ENCODE measurements at places on chromosomes 13 and 19.

GRCh38 chr19:11203194-11204075 is 6.1 kb upstream of the KANK2 start:
- DNase-seq: no peak

GRCh38 chr19:51107406-51108065 is 673 bp downstream of the CTU1 start:
- DNase-seq: no peak

DNA sequence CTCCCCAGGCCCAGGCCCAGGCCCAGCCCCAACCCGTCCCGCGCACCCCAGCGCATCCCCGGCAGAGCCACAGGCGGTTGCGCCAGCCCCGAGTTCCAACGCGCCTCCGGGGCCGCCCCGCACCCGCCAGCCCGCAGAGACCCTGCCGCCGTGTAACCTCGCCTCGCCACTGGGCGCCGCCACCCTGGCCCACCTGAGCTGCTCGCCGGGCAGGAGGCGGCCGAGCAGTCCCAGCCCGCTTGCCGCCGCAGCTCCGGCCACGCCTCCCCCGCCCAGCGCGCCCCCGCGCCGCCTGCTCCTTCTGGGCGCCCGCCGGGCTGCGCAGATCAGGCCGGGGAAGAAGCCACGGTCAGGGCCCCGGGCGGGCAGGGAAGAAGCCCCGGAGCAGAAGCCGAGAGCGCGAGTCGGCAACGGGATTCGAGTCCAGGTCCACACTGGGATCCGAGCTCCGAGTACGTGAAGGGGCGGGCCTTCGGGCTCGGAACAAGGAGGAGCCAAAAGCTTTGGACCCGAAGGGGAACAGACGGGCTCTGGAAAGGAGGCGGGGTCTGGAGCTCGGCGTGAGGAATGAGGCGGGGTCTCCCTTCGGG is at the start of gene MBOAT7:
TSS of gene MBOAT7 (minus strand) at position 436 of the 590 bp plus-strand sequence. CDS start 1,072 bp downstream, outside the sequence.
- no peak for DNase-seq

- peak; percentile 90 for DNase-seq
Measured at GRCh38 chr19:6021878-6022569, 44.1 kb upstream of the RANBP3 start.

- DNase-seq: no peak
Measured at GRCh38 chr13:66427458-66427861, 802.7 kb downstream of the PCDH9 start.

DNA sequence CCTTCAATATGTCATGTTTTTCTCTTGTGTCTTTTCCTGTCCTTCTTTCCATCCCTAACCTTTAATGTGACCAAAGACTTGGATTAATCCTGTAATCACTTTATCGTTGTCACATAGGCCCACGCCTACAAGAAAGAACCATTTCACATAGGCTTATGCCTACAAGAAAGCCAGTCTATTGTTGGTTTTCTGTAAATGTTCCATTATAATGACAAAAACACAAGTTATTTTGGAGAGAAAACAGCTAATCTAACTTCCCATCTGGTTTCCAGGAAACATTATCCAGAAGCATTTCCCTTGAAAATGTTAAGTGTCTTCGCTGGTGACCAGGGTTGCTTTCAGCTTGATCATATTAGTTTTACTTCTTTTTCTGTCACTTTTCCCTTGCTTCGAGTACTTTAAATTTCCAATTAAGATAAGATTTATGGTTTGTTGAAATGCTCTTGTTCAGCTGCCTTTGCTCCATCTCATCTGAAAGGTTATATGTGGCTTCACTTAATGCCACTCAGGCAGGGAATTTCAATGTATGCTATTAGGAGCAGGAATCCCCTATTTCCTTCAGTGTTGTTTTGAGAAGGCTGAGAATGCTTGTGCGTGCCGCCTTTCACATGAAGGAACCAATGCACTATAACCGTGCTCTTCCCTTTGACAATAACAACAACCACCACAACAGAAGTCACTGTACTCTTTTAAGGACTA is 708.2 kb downstream of the EFNB2 start:
- DNase-seq: no peak

- no peak for DNase-seq
Measured at GRCh38 chr19:12092956-12093355, 28.4 kb downstream of the ZNF844 start.

DNA sequence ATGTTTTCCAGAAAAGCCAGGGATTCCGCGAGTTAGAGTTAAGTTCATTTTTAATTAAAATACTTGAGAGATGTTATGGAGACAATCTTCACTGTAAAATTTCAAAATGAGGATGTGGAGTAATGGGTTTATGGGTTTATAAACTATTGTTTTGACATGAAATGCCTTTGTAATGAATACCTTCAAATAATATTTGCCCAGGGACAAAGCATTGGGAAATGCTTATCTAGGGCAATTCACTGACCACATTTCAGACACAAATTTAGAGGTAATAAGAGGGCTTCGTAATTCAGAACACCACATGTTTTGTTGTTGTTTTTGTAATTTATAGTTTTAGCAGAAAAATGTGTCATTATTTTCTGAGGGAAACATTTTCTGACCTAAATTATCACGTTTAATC is 241.1 kb upstream of the ATXN8OS start:
- DNase-seq: no peak

GRCh38 chr13:36294096-36294495 is 3.5 kb downstream of the CCDC169 start:
- DNase-seq: no peak

DNA sequence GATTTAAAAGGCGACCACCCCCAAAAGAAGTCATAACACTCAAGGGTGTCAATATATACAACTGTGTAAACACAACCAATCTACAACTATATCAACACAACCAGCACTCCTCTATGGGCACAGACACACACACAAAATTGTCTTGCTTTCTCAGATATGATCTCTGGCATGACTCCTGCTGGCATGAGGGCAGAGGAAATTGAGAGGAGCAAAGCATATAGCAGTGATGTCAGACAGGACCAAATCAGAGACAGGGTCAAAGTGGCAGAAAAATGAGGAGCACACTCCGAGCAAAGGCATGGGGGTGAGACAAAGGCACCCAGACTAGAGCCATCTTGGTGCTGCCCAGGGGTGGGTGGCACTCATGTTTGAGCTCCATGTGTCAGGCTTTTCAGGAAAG is 9.6 kb downstream of the IRGQ start:
- DNase-seq: no peak

DNA sequence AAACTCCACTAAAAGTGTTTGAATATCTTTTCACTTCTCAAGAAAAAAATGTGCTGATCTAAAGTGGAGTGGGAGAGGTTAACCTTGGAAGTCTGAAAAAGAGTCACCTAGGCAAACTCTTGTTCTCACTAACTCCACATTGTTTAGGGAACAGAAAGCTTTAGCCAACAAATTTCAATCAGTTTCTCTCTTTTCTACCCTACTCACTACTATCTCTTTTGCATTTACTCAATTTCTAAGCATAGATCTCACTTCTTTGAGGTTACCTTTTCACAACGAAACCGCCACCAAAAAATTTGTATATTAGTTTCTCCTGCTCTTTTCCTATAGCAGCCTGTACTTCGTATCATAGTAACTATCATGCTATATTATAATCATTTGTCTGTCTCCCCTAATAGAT is 6.3 kb downstream of the NHLRC3 start:
- DNase-seq: no peak

GRCh38 chr13:52128714-52129700 is at the start of gene NEK5:
Gene NEK5, minus strand, starts transcription at chr13:52129073. Its CDS starts 1,591 bp downstream, at chr13:52127482.
- peak; percentile 72 for DNase-seq

GRCh38 chr13:108326309-108326708 is 56.8 kb downstream of the TNFSF13B start:
- no peak for DNase-seq

GRCh38 chr19:41014643-41015042 is 23.6 kb downstream of the CYP2B6 start:
- DNase-seq: no peak

DNA sequence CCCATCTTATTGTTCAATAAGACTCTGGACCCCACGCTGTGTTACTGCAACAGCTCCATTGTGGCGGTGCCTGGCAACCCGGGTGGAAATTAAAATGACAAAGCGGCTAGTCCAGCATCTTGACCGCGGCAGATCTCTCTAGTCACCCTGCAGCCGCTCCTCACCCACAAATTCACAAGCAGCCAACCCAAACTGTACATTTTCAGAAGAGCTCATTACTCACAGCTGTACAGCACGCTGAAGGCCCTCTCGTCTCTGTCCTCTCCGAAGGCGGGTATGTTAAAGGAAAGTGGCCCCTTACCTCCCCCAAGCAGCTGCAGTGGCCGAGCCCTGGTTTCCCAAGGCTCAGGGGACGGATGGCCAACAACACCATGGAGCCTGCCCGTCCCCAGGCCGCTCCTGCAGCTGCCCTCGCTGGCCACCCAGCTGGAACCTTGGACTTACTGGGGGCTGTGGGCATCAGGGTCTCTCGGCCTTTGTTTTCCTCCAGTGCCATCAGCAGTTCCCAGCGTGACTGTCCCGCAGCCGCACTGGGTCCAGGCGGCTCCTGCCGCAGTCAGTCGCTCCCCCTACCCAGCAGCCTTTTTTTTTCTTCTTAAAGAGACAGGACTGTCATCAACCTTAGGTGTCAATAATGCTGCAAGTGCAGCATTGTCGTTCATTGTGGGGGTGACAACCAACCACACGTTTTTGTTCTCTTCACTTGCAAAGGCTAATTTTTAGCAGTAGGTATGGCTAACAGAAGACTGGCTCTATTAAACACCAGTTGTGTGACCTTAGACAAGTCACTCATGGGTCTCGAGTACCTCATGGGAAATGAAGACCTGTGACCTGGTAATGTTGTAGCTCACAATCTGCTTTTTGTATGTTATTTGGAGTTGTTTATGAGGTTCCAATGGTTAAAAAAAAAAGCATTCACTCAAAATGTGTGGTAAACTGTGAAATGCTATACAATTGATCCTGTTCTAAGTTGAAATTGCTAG is at the start of gene SACS:
TSS of gene SACS (minus strand) at position 532 of the 983 bp plus-strand sequence. CDS start 22,463 bp downstream, outside the sequence.
- peak; percentile 80 for DNase-seq

- DNase-seq: no peak
Measured at GRCh38 chr13:108964606-108965005, 335.2 kb downstream of the MYO16 start.

- no peak for DNase-seq
Measured at GRCh38 chr13:79128158-79128557, 277.9 kb downstream of the RBM26 start.

GRCh38 chr13:33636955-33637670 is 180.8 kb upstream of the RFC3 start:
- no peak for DNase-seq

Measured in brain (organoid and tissue), 16 donors.